ENCODE measurements at places on chromosomes 16 and 17.

DNA sequence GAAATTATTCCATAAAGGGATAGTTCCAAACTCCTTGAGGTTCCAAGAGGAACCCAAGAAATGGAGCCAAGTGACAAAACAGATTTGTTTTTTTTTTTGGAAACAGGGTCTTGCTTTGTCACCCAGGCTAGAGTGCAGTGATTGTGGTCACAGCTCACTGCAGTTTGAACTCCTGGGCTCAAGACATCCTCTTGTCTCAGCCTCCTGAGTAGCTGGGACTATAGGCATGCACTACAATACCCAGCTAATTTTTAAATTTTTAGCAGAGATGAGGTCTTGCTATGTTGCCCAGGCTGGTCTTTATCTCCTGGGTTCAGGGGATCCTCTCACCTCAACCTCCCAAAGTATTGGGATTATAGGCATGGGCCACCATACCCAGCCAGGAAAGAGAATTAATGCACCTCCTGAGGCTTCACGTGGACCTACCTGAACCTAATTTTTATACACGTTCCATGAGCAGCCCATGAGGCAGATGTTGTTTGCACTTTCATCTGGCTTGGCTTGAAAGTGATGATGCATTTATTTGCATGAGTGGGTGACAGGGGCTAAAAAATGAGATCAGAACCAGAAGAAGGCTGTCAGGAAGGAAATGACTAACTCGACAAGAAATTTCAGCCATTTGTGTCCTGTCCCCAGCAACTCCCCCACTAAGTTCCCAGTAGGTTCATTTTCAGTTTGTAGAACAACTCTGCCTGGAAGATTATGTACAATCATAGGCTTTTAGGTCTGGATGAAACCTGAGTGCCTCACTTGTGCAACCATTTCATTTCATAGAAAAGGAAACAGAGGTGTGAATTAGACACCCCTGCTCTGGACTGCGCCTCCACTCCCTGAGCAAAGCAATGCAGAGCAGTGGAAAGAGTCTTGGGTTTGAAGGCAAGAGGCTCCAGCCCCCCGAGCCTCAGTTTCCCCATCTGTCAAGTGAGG is 10.3 kb upstream of the IRF8 start:
- peak; percentile 47 for DNase-seq

- DNase-seq, result no peak
Observed at GRCh38 chr17:77420804-77421629, 280.2 kb downstream of the SEC14L1 start.

DNA sequence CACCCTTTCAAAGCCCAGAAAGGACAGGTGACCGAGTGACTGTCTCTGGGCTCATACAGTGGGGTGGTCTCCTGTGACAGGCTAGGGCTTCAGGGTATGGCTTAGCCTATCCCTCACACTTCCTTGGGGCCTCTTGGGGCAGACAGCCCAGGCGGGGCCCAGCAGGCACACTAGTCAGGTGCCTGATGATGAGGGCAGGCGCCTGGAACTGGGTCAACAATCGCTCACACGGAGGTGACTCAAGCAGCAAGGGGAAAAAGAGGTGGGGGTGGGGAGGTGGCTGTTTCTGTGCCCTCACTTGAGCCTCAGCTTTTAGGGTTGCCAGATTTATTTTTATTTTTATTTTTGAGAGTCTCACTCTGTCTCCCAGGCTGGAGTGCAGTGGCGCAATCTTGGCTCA is 6.4 kb upstream of the GRN start:
- DNase-seq, result no peak

DNA sequence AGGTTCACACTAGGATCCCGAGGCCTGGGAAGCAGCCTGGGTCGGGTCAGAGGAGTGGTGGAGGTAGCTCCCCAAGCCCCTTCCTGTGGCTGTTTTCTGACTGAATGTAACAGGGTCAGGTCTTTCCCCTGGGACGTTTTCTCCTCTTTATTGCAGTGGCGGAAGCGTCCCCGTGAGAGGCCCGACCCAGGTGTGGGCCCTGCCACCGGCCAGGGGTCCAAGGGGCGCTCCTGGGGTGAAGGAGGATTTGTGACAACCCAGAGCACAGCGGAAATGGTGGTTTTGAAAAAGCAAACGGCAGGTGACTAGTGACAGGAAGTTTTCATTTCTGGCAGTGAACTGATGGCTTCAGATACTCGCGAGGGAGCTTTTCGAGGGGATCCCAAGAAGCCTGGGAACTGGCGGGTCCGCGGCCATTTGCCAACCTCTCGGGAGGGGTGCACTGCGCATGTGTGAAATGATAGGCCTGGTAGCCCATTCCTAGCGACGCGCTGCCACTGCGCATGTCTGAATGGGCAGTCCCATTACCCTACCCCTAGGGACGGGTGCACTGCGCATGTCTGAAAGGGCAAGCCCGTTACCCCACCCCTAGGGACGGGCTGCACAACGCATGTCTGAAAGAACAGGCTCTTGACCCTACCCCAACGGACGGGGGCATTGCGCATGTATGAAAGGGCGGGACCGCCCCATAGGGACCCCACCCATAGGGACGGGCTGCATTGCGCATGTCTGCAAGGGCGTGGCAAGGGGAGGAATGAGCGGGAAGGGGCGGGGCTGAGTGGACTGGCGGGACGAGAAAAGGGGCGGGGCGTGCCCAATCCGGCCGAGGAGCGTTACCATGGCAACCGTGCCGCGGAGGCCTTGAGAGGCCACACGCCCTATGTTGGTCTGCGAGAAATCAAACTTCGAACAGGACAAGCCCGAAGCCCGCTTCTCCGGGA is 1747.9 kb downstream of the TP53TG3F start:
- no peak for DNase-seq

GRCh38 chr17:80675438-80676095 is 130.9 kb downstream of the RPTOR start:
- DNase-seq, result no peak
